ENCODE measurements at places on chromosomes 4 and X.

DNA sequence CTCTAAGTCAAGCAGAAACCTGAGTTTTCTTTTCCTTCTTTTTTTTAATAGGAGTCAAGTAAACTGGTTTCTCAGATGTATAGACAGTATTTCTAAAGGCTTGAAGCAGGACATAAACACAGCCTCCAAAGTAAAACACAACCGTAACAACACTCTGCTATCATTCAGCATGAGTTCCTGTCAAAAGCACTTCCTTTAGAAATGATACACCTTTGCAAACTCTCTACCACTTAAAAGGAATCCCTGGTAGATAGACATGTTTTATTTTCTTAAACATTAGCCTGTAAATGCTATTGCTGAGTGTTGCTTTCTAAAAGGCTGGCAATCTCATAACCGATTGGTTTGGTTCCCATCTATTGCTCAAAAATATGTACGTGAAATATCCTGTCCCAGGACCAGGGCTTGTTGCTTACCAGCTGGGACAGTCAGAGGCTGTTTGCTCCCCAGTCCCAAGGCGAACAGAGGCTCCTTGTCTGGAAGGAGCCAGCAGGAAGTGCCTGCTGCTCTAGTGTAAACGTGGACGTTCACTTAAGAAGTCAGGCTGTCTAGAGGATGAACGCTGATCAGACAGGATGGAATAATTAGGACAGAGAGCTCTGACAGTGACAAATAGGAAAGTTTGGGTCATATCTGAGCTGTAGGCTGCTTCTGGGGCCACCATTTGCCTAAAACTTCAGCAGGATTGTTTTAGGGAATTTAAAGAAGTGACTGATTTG is 173.9 kb upstream of the KLF3 start:
- no peak for DNase-seq

GRCh38 chrX:9234315-9234714 is 200.4 kb upstream of the FAM9B start:
- DNase-seq, result no peak

DNA sequence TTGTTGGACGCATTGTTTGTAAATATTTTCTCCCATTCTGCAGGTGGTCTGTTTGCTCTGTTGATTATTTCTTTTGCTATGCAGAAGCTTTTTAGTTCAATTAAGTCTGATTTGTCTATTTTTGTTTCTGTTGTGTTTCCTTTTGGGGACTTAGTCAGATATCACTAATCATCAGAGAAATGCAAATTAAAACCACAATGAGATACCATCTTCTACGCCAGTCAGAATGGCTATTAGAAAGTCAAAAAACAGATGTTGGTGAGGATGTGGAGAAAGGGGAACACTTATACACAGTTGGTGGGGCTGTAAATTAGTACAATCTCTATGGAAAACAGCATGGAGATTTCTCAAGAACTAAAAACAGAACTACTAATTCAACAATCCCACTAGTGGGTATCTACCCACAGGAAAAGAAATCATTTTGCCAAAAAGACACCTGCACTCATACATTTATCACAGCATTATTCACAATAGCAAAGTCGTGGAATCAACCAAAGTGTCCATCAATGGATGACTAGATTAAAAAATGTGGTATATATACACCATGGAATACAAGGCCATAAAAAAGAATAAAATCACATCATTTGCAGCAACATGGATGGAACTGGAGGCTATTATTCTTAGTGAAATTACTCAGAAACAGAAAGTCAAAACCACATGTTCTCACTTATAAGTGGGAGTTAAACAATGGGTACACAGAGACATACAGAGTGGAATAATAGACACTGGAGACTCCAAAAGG is 8.1 kb downstream of the COQ2 start:
- DNase-seq, result no peak

DNA sequence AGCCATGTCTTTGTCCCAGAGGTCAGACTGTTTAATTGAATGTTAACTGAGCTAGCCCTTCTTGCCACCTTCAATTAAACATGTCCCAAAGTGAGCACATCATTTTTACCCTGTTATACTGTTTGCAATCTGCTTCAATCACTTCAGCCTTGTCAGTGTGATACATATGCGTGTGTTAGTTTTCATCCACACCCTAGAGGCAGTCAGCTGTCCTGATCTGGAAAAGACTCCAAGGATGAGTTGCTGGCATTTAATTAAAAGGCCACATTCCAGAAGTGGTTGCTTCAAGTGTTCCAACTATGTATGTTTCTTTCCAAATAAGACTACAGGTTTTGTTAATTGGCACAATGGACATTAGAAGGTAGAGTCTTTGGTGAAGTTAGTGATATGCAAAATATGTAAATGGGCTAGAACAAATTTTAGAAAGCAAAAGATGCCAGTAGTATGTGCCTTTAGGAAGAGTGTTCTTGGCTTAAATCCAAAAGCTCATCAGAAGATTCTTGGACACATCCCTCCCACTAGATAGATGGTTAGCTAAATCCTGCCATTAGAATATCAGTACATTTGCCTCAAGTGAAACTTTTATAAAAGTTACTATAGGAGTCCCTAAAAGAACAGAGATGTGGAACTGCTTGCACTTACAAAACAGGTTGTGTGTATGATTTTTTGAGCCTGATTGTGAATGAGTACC is 79.5 kb upstream of the SLIT2 start:
- DNase-seq, result no peak

GRCh38 chr4:182174979-182175378 is 68.2 kb upstream of the TENM3 start:
- DNase-seq, result no peak

GRCh38 chr4:101596781-101597552 is 193.6 kb upstream of the BANK1 start:
- no peak for DNase-seq

GRCh38 chr4:124918559-124919122 is 206.1 kb upstream of the ANKRD50 start:
- DNase-seq, result no peak

DNA sequence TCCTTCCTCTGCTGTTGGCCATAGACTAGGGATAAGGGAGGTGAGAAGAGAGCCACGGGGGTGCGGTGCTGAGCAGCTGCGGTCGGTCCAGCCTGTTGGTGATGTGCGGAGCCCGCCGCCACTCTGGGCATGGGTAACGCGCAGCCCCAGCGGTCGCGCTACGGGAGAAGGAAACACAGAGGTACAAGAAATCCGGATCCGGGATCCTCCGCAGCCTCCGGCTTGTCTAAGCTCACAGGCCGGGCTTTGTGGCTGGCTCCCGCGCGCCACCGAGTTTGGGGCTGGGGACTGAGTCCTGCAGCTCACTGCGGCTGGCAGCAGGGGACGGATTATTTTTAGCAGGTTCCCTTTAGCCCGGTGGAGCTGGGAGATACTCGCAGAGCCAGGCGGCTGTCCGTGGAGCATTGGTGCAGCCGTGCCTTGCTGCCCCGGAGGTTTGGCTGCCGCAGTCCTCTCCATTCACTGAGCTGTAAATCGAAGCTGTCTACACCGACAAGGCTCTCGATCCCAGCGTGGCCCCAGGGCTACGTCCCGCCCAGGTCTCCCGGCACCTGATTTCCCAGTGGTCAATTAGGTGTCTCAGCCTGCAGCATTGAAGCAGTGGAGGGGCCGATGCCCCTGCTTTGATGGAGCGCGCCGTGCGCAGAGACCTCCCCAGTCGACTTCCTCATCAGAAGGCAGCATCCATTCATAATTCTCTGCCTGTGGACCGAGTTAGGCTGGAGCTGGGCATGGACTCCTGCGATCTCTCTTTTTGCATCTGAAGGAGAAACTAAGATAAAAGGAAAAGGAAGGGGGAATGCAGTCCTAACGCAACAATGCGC is 81.9 kb upstream of the SCML1 start:
- no peak for DNase-seq

- no peak for DNase-seq
Measured at GRCh38 chr4:42167709-42168108, 15.3 kb upstream of the BEND4 start.

GRCh38 chr4:53861856-53862610 is 202.4 kb downstream of the CHIC2 start:
- DNase-seq, result peak; percentile 45

- no peak for DNase-seq
Measured at GRCh38 chr4:180057891-180058671, 2185.1 kb upstream of the TENM3 start.

DNA sequence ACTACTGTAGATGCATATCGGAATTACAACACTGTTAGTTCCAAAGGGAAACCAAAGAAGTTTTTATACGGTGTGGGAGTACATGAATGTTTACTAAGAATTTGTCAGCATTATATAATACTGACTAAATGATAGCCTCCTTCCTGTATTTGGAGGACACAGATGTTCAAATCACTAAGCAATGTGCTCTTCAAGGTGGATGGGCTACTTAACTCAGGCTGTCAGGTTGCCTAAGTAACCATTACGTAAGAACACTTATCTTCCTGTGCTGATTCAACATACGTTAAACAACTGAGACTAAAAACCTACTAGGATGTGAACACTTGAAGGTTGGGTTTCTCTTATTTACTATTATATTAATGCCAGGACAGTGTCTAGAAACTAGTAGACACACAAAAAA is 81.9 kb upstream of the HPGD start:
- DNase-seq, result no peak

DNA sequence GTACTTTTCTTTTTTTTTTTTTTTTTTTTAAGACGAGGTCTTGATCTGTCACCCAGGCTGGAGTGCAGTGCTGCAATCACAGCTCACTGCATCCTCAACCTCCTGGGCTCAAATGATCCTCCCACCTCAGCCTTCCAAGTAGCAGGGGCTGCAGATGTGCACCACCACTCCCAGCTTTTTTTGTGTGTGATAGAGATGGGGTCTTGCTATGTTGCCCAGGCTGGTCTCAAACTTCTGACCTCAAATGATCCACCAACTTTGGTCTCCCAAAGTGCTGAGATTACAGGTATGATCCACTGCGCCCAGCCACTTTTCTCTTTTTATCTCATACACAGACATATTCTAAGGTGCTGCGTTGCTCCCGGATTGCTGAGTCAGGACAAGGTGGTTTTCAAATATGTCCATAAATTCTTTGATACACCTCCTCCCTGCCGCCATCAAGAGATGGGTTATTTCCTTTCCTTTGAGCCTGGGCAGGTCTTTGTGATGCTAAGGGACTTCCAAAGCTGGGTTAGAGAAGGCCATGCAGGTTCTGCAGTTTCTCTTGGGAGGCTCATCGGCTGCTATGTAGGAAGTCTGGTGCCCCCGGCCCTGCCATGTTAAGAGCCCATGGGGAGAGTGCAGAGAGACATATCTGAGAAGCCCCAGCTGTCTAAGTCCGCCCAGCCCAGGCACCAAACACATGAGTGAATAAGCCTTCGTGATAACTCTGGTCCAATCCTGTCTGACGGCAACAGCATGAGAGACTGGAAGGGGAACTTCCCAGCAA is 8.4 kb upstream of the PLA2G12A start:
- no peak for DNase-seq

DNA sequence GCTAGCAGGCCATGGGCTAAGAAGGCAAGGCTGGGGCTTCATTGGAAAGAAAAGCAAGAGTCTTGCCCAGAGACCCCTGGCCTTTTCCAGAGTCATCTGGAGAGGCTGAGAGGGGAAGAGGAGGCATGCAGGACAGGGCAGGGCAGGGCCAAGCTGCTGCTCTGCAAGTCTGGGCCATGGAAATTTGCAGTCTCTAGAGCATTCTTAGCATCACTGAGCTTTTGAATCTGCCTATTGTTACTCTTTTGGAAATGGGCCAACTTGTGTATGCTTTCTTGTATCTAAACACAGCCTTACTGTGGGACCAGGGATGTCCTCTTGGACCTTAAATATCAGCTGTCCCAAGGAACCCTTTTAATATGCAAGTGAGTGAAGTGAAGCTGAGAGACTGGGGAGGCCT is 560.5 kb downstream of the MID1IP1 start:
- no peak for DNase-seq

DNA sequence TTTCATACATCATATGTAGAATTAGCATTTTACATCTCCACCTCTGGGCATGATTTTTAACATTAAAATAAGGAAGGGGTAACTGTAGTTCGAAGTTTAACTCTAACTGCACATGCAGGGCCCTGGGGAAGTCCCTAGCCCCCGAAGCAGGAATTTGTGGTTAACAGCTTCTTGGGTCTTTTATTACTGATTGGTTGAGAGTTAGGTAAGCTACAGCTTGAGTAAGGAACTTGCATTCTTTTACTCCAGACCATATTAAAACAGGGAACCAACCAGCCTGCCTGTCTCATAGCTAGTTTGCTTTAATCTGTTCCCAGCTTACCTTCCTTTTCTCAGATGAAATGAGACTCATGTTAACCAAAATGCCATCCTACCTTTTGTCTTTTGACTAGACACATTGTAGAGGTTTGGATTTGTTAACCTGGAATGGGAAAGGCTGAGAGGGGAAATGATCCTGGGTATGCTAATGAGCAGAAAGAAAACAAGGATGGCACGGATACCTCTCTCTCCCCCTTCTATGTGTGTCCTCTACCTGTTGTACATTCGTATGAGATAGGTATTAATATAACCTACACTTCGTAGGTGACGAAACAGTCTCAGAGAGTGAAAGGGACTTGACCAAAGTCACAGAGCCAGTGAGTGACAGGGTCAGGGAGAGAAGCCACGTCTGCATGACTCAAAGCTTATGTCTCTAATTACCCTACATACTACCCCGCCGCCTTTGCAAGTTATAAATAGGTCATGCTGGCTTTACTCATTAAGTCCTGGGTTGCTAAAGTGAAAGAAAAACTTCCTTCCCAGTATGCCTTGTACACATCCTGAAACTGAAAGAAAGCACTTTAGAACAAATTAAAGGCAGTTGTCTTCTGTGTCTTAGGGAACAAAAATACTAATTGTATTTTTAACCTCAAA is 119.5 kb upstream of the AFF2 start:
- no peak for DNase-seq

DNA sequence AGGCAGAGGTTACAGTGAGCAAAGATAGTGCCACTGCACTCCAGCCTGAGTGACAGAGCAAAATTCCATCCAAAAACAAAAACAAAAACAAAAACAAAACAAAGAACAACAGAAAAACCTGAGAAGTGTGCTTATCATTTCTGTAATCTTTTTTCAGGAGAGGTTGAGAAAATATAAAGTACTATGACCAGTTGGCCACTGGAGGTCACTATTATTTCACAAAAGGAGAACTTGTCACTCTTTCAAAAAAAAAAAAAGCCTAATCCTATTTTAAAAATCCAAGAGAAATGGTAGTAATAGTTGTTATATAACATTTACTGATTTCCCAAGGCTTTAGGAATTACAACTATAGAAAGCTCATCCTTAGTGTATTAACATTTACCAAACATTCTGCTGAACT is 24.9 kb upstream of the RNF150 start:
- no peak for DNase-seq

DNA sequence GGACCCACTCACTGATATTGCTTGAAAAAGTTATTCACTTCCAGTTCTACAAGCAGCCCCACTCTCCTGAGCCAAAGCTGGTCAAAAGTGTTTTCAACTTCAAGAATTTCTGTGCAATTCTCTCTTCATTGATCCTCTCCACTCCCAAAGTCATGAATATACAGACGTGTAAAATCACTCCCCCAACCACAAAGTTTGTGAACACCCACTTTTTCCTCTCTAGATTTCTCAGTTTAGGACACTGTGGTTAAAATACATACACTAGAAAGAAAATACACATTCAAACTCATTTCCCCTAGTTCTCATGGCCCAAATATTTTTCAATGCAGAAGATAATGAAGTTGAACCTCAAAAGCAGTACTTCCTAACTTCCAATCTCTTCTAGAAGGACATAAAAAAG is 116.3 kb downstream of the MSN start:
- DNase-seq, result no peak
